Progenitor cell of endocrine pancreas (in vitro differentiated cells): ENCODE measurements at places on chromosomes 5 and 9. TPM values are rescaled to one million over a fixed set of nuclear protein-coding genes. Genes with fewer than 3 reads are reported as not detected.

- no peak for DNase-seq
These were observed 5.1 kb downstream of the TMEM245 start for GRCh38 chr9:109114670-109115069.

GRCh38 chr5:22892441-22892840, 39.3 kb upstream of the CDH12 start:
- no peak for DNase-seq

DNA sequence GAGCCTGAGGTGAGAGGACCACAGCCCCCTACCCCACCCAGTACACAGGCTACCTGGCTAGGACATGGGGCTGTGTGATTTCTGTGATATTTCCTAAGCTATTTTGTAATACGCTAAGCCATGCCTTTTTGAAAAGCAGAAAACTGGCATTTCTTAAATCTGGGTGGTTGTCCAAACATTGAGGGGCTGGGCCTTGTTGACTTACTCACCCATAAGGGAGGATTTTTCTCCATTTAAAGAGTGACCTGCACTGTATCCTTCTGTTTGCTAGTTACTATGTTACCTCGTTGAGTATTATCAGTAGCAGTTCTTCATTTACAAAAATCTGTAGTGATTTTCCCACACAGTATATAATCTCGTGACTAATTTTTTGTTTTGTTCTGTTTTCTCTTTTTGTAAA, 117.5 kb upstream of the OTULINL start:
- DNase-seq, result no peak

- no peak for DNase-seq
These were observed 20.5 kb downstream of the RUSC2 start for GRCh38 chr9:35510383-35510753.

DNA sequence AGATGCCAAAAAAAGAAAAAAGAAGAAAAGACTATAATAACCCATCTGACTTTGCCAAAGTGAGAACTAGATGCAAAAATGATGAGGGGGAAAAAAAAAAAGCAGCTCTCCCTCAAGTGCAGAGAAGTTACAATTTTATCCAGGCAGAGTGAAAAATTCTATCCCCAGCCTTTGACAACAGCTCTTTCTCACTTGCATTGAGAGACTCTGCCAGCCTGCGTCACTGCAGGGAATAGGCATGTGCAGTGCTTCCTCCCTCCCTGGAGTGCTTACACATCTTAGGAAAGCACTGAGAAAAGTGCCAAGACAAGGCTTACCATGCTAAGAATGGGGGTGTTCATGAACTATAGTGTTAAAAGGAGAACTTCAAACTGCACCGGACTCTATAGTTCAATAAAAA, 418.6 kb upstream of the TYRP1 start:
- no peak for DNase-seq

DNA sequence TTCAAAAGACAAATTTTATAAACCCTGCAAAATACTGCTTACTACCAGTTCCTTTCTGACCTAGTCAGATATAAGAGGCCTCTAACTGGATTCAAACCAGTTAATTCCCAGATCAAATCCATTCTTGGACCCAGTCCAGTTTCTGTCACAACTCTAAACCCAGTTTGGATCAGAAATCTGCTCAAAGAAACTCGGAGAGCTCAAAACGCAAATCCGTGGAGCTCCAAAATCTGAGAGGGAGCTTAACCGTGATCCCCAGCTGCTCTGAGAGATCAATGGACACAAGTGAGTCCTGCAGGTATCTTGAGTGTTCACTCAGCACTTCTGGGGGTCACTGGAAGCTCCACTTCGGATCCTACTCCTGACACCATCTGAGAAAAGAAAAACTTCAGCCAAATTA, 348.1 kb upstream of the PTGER4 start:
- DNase-seq, result no peak

GRCh38 chr5:68217047-68217355, 1.4 kb downstream of the PIK3R1 start:
- no peak for DNase-seq

DNA sequence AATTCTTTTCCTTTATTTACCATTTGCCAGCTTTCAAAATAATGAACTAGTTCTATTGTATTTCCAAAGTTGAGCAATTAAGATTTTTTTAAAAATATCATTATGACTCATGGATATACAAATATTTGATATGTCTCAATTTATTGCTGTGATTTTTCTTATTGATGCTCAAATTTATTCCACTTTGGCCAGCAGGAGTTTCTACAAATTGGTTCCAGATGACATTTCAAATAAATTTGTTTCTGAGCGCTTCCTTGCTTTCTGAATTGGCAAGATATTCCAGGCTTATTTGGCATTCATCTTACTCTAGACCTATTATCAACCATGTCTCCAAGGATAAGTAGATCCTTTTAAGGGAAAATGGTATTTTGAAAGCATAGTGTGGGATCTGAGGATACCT, 58.5 kb upstream of the TJP2 start:
- DNase-seq, result no peak

DNA sequence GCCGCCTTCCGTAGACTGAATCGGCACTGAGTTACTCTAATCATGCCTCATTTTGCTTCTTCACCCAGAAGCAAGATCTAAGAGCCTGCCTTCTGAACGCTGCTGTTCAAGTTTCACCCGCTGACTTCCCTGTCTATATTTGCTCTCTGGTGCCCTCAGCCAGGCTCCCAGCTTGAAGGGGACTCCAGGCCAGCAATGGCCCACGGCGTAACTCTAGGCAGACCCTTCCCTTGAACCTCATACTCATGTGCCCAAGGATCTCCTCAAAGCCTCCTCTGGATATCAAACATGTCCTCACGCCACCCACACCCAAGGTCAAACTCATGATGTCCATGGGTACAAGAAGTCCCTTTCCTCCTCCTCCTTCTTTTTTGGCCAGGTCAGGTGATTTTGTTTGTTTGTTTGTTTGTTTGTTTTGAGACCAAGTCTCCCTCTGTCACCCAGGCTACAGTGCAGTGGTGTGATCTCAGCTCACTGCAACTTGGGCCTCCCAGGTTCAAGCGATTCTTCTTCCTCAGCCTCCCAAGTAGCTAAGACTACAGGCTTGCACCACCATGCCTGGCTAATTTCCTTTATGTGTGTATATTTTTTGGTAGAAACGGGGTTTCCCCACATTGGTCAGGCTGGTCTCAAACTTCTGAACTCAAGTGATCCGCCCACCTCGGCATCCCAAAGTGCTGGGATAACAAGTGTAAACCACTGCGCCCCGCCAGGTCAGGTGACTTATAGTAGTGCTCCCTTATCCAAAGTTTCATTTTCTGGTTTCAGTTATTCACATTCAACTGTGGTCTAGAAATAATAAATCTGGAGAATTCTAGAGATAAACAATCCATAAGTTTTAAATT, 239.0 kb downstream of the SYK start:
- no peak for DNase-seq

- DNase-seq, result no peak
These were observed 14.6 kb downstream of the DAPK1 start for GRCh38 chr9:87512311-87512710.

DNA sequence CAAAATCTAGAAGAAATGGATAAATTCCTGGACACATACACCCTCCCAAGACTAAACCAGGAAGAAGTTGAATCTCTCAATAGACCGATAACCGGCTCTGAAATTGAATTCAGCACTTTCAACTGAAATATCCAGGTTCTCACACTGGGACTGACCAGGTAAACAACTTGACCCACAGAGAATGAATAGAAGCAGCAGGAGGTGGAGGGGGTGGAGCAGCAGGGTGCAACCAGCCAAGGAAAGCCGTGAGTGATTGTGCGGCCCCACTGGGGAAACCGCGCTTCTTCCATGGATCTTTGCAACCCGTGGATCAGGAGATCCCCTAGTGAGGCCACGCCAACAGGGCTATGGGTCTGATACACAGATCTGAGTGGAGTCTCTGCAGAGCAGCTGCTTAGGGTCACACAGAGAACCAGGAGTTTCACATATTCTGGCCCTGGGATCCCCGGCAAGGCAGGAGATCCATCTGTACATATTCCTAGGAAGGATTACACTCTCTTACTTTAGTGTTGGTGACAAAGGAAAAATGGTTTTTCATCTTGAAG, 181.5 kb downstream of the SLCO4C1 start:
- DNase-seq, result no peak

GRCh38 chr5:55816342-55816741, 34.8 kb upstream of the IL31RA start:
- no peak for DNase-seq

DNA sequence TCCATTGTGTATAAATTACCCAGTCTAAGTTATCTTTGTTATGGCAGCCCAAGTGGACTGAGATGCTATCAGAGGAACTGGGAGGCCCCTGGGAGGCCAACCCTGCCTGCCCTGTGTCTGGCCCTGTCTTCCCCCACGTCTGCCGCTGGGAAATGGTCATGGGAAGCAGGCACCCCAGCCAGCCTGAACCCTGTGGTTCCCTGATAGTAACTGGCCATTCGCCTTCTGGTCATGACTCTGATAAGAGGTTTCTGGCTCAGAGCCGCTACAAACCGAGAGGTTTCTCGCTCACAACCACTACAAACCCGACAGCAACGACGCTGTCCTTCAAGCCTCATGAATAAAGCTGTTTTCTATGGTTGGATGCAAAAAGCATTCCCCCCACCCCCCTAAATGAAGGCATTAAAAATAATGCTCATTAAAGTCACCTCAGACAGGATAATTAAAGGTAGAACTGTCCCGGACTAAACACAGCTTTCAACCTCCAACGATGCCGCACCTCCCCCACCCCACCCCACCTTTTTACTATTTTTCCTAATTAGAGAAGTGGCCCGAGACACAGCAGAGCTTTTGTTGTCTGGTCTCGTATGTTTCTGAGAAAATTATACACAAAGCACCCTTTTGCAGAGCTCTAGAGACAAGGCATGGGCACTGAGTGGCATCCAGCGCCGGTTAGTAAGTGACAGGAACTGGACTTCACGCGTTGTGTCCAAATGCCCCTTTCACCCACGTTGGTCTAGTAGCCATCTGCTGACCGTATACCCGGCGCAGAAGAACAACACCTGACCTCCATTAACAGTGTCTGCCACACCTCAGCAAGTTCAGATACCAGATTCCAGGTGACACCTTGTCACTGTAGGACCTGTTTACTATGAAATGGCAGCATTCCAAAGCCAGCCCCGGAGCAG, 140.8 kb downstream of the COL23A1 start:
- no peak for DNase-seq

DNA sequence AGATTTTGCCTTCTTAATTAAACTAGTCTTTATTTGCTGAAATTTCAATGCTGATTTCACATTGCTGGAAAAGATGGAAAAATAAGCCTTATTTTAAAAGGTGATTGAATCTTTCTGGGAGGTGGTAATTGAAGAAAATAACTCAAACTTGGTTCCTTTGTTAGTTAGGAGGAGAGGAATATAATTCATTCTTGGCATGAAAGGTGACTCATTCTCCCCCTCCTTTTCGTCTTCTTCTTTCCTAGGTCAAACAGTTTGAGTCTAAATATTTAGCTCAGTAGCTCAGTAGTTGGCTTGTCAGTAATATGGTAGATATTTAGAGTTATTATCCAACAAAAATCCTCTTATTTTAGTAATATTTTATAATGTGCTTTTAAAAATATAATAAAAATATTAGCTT, 353.9 kb upstream of the MEF2C start:
- no peak for DNase-seq

- no peak for DNase-seq
These were observed 2011.0 kb upstream of the NUDT12 start for GRCh38 chr5:105573575-105573974.

DNA sequence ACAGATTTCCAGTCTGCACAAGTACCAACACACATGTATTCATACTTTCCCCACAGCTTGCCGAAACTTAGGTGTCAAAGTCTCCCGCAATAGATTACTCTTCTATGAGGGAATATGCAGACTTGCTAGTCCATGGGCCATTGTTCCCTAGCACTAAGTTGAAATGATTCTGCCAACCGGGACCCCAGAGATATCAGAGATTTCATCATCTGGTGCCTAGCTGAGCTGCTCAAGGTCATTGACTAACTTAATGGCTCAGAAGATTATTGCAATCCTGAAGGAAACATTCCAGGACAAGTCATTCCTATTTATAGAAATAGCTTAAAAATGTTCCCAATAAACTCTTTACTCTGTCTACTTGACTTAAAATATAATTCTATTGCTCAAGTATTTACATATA, 202.6 kb downstream of the PIK3R1 start:
- no peak for DNase-seq

GRCh38 chr5:98742396-98743073, 30.9 kb upstream of the RGMB start:
- DNase-seq, result no peak

- DNase-seq, result no peak
These were observed 211.6 kb downstream of the MAST4 start for GRCh38 chr5:66807743-66808142.

DNA sequence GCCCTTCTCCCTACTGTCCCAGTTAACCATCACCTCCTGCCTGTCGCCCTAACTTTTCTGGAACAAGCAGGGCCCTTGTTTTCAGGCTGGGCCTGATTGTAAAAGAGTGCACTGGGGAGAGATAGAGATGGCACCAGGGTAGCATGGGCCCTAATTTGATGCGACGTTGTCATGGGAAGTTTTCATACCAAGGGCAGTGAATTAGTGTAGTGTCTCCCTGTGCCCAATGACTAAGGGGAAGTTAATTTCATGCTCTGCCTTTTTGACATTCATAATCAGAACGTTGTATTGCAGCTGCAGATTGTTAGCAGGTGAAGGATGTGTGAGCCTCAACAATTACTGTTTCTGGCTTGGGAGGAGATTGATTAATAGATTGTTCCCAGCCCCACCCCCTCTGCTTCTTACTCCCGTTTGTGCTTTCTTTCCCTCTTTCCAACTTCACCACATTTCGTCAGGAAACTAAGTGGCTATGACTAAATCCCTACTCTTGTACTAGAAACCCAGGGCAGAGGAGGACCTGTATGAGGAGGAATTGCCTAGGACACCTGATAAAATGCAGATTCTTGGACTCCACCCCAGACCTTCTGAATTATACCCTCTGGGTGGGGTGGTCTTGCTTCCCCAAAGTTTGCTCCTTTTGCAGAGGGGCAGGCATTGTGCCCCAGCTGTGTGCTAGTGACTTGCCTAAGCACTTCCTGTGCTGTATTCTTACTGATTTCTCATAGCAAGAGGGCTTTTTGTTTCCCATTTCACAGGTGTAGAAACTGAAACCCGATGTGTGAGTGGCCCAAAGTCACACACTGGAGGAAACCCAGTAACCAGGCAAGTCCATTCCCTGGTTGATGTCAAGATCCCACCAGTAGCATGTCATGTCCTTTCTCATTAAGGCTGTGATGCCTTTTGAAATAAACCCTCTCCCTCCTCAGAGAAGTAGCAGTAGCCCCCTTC, 56.3 kb downstream of the DAB2IP start:
- no peak for DNase-seq

The OR5C1 gene
- not detected in 2 replicates for total RNA-seq

The BSPRY gene
- 18.8 and 19.7 TPM in 2 replicates for total RNA-seq

The IL4 gene
- total RNA-seq, result not detected in 2 replicates

The PCDHA13 gene
- 3.5 and 3.9 TPM in 2 replicates for total RNA-seq

The PCDHB12 gene
- total RNA-seq, result 5.4 and 7.2 TPM in 2 replicates

The LRRTM2 gene
- total RNA-seq, result not detected in 2 replicates

The ABO gene
- total RNA-seq, result 9.3 and 10.3 TPM in 2 replicates

The C9 gene
- not detected in 2 replicates for total RNA-seq

The AFAP1L1 gene
- total RNA-seq, result 0.69 and 0.78 TPM in 2 replicates

The C9orf72 gene
- total RNA-seq, result 18.6 and 23.4 TPM in 2 replicates

The TSSK1B gene
- total RNA-seq, result 0.27 and 0.29 TPM in 2 replicates
